ENCODE measurements at places on chromosomes 7 and 10.

- peak; percentile 31 for DNase-seq
Observed at GRCh38 chr10:43943818-43944360, 295.2 kb upstream of the ZNF32 start.

DNA sequence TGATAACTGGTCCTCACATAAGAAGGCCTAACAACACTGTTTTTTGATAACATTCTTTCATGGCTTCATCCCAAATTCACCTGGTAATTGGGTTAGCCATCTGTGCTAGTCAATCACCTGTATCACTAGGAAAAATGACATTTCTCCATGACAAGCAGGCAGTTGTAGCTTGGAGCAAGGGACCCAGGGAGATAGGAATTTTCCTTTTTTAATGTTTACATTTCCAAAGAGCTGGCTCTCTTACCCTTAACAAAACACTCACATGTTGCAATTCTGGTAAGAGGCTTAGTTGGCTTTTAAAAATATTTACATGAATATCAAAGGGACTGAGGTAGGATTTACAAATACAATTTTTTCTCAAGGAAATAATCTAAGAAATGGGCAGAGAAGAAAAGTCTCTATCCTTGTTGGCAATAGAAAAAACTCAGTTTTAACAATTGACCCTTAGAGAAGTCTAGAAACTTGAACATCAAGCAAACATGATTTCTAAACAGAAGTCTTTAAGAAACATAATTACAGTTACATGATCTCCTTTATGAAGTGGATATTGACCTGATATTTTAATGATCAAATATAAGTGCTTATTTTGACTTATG lies 16.1 kb upstream of the AKR1C1 start:
- no peak for DNase-seq

GRCh38 chr10:97059006-97059871 lies 126.5 kb downstream of the SLIT1 start:
- DNase-seq = no peak

DNA sequence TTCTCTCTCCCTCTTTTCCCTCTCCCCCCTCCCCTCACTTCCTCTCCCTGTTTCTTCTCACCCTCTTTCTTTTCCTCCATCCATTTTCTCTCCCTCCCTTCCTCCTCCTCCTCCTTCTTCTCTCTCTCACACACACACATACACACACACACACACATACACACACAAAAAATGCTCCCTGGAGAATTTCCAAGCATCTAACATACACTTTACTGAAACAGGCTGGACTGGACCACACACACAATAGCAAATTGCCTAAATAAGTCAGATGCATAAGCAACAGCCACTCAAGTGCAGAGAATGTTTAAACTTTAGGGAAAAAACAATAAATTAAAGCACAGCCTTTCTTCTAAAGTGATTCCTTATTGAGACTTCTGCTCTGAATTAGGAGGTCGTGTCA lies 267.7 kb downstream of the FGFR2 start:
- no peak for DNase-seq

- no peak for DNase-seq
Observed at GRCh38 chr7:64574540-64575099, 11.7 kb upstream of the ZNF680 start.

GRCh38 chr7:23385140-23385539 lies 85.2 kb downstream of the IGF2BP3 start:
- no peak for DNase-seq

DNA sequence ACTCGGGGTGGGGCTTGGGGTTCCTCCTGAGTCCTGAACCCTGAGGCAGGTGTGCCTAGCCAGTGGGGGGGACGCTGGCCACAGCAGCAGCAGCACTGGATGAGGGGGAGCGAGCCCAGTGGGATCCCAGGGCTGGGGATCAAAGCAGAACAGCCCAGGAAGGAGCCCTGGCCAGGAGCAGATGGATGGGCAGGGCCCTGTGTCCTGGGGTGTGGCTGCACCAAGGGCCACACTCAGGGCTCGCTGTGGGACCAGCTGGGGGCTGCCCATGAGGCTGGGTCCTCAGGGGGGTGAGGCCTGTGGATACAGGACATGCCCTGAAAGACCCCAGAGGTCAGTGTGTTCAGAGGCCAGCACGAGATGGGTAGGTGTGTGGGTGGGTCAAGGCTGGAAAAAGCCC lies 50.9 kb downstream of the STK32C start:
- no peak for DNase-seq

GRCh38 chr10:17599089-17599488 lies 18.1 kb downstream of the HACD1 start:
- DNase-seq = no peak

GRCh38 chr10:117470733-117471132 lies 71.8 kb upstream of the EMX2 start:
- DNase-seq = no peak

DNA sequence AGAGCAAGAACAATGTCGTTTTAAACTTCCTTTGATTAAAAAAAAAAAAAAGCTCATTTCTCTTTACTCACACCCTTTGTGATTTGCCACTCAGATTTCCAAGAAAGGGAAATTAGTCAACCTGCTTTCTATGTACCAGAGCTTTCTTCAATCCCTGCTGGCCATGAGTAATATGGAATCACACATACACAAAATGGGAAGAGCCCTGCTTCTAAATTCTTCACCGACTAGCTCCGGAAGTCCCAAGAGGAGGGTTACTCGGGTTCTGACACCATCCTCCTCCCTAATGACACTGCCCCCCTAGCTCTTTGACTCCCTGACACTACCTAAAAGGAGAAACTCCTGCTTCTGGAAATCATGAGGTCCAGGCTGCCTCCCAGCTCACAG lies 81.8 kb upstream of the SFMBT2 start:
- DNase-seq = no peak

GRCh38 chr10:100462709-100463108 lies at the start of gene WNT8B:
TSS of gene WNT8B (plus strand) at chr10:100463009. CDS start at chr10:100463169, 160 bp downstream.
- no peak for DNase-seq

GRCh38 chr7:145252031-145252430 lies 416.2 kb upstream of the TPK1 start:
- no peak for DNase-seq

- DNase-seq = no peak
Observed at GRCh38 chr10:78287618-78288017, 254.0 kb downstream of the RPS24 start.

DNA sequence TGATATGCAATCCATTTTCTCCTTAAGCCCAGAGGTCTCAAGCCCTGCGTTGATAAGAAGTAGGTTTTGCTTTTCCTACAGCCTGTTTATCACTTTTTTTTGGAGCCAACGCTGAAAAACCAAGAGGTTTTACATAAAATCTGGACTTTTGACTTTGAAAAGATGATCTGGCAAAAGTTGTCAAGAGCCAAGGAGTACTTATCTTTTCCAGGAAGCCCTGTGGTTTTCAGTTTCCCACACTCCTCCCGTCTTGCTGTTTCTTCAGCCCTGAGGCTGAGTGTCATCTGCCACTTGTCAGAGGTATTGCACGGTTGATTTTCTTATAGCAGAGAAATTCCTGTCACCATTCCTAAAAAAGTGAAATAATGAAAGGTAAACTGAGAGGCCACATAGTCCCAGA lies 108.7 kb downstream of the TYW1 start:
- DNase-seq = no peak

DNA sequence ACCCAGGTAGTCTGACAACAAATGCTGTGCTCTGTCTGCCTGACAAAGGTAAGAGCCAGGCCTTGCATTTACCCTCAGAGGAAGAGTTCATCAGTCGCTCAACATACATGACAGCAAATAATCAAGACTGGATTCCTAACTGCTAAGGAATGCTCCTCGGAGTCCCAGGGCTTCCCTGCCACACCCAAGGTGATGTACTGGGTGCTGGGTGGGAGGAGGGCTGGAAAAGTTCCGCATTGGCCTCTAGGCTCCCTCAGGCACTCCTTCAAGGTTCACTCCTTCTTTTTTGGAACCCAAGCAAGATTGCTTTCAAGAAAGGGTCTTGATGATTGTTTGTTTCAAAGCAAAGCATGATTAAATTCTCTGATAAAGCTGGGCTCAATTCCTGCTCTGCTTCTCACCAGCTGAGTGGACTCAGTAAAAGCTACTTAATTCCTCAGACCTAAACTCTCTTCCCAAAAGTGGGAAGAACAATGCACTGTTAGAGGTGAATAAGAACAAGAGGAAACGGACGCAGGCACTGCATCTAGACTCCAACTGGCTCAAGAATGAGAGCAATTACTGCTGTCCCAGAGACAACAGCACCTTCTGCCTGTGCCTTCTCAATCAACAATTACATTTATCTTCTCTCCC lies 173.5 kb downstream of the ELMO1 start:
- no peak for DNase-seq

GRCh38 chr10:49123981-49124950 lies 8.9 kb upstream of the VSTM4 start:
- no peak for DNase-seq

DNA sequence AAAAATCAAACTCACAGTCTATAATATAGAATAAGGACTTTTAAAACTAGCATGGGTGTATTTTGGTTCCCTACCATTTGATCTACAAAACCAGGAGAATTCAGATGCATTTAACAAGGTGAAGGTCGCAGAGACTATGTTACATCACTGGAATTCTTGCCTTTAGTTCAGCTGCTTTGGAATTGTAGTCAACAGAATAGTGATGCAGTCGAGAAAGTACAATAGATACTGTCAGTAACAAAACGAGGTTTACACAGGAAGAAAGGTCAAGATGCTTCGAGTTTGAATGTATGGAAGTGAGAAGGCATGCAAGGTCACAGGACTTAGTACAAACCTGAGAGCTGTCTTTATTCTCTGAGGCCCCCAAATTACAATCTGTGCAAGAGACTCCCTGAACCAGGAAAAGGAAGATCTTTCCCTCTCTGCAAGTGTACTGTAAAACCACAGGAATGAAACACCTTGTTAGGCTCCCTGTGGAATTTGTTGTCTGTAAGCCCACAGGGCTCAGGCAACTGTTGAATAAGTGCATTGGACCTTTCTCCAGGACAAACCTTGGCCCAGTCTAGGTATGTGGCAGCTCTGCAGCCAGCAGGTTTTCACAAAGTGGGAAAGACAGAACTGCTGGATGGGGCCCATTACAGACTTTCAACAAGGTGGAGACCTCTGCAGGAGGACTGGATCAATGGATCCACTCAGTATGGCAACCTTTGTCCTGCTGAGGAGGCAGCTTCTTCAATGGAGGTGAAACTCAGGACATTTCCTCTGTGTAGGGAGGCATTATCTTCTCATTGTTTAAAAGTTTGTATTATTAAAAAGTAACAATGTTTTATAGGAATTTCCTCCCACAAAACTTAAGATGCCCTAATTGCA lies 101.1 kb upstream of the GSDME start:
- no peak for DNase-seq

DNA sequence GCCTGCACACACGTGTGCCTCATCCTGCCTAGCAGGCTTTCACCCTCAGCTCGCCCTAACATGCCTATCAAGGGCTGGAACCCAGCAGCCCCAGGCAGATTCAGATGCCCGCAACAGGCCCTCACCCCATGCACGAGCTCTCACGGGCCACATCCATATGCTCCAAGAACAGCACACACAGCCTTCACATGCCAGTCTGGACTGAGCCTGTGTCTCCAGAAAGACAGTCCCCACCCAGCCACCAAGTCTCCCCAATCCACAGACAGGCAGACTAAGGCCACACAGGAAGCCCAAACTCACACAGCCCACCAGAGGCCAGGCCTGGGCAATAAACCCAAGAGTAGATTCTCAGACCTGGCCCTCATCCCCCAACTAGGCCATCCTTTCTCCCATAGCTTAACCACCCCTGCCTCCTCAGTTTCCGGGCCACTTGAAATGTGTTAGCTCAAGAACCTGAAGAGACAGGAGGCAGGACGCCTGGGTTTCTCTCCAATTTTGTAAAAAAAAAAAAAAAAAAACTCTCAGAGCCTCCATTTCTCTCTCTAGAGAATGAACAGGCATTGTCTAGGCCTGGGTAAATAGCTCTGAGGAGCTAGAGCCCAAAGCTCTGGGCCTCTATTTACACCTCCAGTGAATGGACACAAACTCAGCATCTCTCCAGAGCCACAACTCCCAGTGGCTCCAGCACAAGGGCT lies 6.8 kb downstream of the LDB1 start:
- DNase-seq = no peak

- DNase-seq = no peak
Observed at GRCh38 chr7:69889338-69889975, 291.2 kb downstream of the AUTS2 start.

DNA sequence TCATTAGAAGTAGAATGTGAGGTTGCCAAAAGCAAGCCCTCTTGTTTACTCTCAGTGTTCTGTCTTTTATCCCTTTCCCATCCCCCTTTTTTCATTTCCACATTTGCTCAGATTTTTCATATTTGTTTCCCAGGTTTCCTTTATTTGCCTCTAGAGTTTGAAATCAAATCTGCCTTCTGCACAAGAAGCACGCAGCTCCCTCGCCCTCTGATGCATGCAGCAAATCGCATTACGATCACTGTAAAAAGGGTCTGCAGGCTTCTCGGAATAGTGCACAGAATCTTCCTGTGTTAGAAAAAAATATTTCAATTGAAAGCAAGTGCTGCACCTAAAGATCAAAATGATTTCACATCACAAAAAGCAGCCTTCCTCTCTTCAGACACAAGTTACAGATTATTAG lies 129.0 kb downstream of the GPAM start:
- DNase-seq = no peak

GRCh38 chr10:33055625-33056024 lies 97.6 kb upstream of the ITGB1 start:
- DNase-seq = no peak

- DNase-seq = no peak
Observed at GRCh38 chr10:131580076-131580652, 268.6 kb upstream of the TCERG1L start.

- DNase-seq = peak; percentile 67
Observed at GRCh38 chr10:123132576-123133477, 2.9 kb upstream of the HMX3 start.

DNA sequence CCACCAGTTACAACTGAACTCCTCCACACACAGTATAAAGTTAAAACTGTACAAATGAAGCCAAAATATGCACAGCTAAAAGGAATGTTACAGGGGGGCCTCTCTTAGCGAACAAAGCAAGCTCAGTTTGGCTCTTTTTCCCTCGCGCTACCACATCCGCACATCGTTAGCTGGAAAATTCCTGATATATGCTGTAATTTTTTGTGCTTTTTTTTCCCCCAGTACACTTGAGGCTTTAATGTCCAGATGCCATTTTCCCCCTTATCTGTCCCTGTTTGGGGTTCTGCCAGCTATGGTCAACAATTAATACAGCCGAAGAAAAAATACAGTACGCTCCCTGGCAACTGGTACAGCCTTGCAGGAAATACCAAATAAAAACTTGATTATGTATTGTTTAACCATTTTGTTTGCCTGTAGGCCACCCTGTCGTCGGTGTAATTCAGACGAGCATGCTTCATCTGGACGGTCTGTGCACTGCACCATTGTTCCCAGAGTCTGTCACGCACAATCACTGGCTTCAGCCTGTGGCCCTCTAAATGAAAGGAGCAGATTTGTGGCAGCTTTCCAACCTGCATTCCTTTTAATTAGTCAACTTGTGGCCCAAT lies 108.1 kb upstream of the FAM133B start:
- peak; percentile 99 for DNase-seq

DNA sequence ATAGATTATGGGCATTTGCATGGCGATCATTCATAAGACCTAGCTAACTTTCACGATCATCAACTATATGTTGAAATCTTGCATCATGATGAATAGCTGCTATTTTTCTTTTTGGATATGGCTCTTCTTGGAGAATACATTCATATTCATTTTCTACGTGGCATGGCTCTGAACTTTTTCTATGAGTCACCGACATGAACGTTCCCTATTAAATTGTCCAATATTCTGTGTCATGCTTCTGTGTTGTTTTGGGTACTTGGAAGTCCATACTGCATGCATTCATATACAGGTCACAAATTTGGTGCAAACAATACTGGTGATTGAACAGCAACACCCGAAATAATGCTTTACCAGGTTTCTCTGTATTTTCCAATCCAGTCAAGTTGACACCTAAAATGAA lies 37.9 kb upstream of the ANKRD1 start:
- no peak for DNase-seq

- DNase-seq = no peak
Observed at GRCh38 chr10:48462482-48463020, 142.3 kb downstream of the ARHGAP22 start.
